ENCODE measurements at places on chromosomes 1 and 21. TPM values are rescaled to one million over a fixed set of nuclear protein-coding genes. Genes with fewer than 3 reads are reported as not detected.

The ASTN1 gene
- total RNA-seq: 110 TPM

The ZBTB18 gene
- total RNA-seq: 96.0 TPM

The SCYL3 gene
- 10.0 TPM for total RNA-seq

The AQP10 gene
- not detected for total RNA-seq

The UMODL1 gene
- total RNA-seq: 0.53 TPM

The LIPI gene
- not detected for total RNA-seq

The CNR2 gene
- total RNA-seq: not detected

The FAM229A gene
- 11.7 TPM for total RNA-seq

The PADI4 gene
- total RNA-seq: 0.66 TPM

The MAD2L2 gene
- 27.8 TPM for total RNA-seq

The ZYG11A gene
- not detected for total RNA-seq

The FOXD2 gene
- total RNA-seq: 0.25 TPM

The MANEAL gene
- 22.4 TPM for total RNA-seq

The PTPN7 gene
- total RNA-seq: 1.0 TPM

The C1orf141 gene
- total RNA-seq: 0.23 TPM
